ENCODE measurements at places on chromosomes 4 and X.

DNA sequence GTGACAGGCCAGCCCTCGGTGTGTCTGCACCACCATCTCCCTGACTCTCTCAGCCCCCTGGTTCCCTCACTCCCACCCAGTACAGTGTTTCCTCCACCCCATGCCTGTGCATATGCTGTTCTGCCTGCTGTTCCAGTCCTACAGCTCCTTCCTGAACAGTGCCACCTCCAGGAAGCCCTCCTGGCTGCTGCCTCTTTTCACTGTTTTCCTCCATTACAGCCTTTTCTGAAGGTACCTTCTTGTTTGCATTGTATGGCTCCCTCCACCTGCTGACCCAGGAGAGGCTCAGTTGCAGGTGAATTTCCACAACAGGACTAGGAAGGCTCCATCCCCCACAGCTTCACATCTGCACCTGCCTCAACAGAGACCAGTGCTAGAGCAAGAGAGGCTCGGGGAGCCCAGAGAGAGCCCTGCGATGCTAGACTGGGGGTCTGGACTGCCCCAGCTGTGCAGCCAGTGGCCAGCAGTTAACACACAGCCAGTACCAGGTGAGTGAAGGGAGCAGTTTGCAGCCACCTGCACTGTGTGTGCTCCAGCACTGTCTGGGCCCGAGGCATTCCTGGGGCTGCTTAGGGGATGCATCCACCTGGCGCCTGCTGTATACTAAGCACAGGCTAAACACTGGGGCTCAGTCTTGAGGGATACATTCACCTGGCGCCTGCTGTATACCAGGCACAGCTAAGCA, 92.0 kb downstream of the ADRA2C start:
- DNase-seq = no peak

DNA sequence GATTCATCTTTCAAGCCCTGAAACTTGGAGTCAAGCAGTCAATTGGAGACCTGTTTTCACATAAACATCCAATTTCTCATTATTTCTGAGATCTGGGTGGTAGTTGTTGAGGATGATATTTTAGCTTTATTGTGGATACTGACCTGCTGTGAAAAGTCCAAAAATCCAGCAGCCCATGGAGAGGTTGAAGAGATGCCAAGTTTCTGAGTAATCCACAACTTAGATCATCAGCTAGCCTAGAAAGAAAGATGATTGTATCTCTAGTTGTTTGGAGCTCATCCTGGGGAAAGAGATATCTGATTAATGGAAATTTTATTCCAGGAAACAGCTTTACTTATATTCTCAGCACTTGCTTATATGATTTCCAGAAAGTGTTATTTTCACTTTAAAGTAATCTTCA, 48.6 kb upstream of the DCX start:
- no peak for DNase-seq

DNA sequence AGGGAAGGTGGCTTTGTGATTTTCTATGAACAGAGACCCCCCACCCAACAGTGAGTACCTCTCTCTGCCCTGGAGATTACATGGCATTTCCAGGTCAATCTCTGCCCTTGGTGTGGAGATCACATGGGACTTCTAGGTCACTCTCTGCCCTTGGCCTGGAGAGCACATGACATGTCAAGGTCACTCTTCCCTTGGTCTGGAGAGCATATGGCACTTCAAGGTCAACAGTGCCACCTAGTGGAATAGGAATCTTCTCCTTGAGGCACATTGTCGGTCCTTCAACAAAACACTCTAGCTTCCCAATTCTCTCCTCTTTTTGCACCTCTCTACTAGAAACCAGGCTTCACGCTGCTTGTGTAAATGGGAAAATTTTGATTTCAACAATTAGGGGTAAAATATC, 66.2 kb upstream of the TACR3 start:
- no peak for DNase-seq

DNA sequence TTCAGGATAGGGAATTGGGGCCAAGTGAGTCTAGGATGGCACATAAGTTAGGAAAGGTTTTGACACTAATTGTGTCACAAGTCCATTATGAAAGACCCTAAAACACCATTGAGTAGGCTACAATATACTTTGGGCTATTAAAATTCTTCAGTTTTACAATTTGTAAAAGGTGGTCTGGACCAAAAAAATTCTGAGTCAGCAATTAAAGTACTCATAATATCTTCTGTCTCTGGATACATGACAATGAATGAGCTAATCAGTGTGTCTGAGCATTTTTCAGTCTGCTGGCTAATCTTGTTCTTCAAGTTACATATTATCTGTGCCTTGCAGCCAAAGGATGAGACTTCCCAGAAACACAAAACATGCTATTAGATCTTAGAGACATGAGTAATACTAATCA, 14.3 kb downstream of the ARMCX1 start:
- DNase-seq = no peak

DNA sequence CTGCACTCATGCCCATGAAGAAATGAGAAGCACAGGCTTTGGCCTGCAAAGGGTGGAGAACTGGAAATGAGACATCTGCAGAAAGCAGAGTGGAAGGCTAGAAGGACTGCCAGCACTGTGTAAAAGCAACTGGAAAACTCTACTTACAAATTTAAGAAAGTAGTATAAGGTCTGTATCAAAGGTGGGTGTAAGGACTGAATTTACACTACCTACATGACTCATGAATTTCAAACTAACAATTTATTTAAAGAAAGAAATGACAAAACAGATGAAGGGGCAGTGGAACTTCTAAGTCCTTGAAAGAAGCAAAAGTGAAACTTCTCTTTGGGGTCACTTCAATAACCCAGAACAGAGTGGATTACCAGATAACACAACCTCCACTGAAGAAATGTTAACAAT, 71.2 kb downstream of the SLC10A7 start:
- no peak for DNase-seq

GRCh38 chrX:124895947-124896346, 423.7 kb upstream of the TEX13C start:
- no peak for DNase-seq

- DNase-seq = no peak
These were observed 936.2 kb upstream of the LCORL start for GRCh38 chr4:18957716-18958115.

- DNase-seq = no peak
These were observed 263.2 kb downstream of the TECRL start for GRCh38 chr4:64146030-64146429.

DNA sequence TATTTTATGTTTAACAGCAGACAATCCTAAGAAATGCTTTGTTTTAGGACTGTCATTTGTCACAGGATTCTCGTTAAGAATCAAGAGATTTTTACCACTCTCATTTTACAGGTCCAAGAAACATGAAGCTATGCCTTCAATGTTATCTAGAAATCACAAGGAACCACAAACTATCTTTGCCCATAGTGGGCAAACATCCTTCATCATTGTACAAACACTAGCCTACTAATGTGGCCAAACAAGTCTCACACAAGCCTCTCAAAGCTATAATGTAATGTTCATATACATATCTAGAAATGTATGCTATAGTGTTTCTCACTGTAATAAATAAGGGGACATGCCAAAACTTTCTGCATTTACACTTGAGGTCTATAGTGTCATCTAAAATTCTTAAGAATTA, 26.8 kb downstream of the ZMAT1 start:
- DNase-seq = no peak
